ENCODE measurements at places on chromosomes 11 and 22.

DNA sequence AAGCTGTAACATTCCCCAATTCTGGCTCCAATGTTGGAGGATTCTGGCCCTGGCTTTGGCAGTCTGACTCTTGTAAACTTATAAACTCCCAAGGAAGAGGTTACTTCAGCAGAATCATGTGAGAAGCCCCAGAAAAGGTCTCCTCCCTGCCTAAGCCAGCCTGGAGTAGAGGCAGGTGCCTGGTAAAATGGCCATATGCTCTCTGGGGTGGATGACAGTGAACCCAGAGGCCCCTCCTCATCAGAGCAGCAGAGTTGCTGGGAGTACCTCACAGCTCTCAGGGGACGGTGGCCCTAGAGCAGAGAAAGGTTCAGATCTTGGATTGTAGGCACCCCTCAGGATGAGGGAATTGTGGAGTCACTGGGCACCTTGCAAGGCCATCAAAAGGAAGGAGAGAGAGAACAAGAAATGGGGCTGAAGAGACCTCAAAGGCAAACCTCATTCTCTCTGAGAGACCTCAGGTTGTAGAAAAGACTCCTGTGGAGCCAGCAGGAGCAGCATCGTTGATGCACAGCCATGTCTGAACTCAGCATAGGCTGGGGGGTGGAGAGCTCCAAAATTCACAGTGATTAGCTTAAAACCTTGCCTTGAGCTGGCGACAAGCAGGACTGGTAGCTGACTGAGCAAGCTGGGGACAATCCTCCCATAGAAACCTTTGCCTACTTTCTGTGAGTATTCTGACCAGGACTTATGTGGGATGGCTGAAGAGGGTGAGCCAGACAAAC is 4.9 kb upstream of the P2RY6 start:
- DNase-seq: no peak

GRCh38 chr11:110380836-110381622 is 48.7 kb upstream of the FDX1 start:
- DNase-seq: no peak

- no peak for DNase-seq
Measured at GRCh38 chr11:128718064-128718463, 24.2 kb downstream of the FLI1 start.

GRCh38 chr22:37019309-37020191 is at the start of the genes MPST and TST:
TSS of gene MPST (plus strand) at chr22:37019742. CDS start at chr22:37019837, 95 bp downstream.
TSS of gene TST (minus strand) at chr22:37019447. CDS start at chr22:37018732, 715 bp downstream.
- DNase-seq: no peak

- no peak for DNase-seq
Measured at GRCh38 chr11:38700111-38700510, 2102.1 kb upstream of the RAG2 start.

DNA sequence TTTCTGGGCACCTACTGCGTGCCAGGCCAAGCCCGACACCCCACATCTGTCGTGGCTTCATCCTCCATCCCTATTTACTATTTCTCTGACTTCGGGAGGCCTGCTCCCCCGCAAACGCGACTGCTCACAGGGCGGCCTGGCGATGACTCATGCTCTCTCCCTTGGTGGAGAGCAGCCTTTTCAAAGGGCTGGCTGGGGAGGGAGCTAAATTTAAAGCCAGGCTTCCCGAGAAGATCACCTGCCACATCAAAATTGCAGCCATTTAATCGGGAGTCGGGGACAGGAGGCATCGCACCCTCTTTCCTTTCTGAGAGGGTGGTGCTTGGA is 24.9 kb upstream of the SHISAL1 start:
- no peak for DNase-seq

- DNase-seq: no peak
Measured at GRCh38 chr11:105260976-105261375, 121.4 kb upstream of the CARD18 start.

GRCh38 chr11:19892387-19892786 is 179.8 kb downstream of the NAV2 start:
- no peak for DNase-seq

DNA sequence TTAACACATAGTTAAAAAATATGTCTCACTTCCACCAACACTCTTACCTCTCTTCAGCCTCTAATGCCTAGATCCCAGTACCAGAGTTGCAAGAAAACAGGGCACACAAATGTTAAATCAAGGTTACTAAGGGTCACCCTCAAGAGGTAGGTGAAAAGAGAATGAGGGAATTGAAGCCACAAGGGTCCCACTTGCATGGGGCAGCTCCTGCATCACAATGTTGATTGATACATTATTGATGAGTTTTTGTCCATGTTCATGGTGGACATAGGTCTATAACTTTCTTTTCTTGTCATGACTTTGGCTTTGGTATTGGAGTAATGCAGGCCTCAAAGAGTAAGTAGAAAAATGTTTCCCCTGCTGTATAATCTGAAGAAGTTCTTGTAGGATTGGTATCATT is 46.0 kb upstream of the IGLL5 start:
- DNase-seq: no peak

GRCh38 chr11:56750190-56750589 is 1.7 kb upstream of the OR9G4 start:
- DNase-seq: no peak

DNA sequence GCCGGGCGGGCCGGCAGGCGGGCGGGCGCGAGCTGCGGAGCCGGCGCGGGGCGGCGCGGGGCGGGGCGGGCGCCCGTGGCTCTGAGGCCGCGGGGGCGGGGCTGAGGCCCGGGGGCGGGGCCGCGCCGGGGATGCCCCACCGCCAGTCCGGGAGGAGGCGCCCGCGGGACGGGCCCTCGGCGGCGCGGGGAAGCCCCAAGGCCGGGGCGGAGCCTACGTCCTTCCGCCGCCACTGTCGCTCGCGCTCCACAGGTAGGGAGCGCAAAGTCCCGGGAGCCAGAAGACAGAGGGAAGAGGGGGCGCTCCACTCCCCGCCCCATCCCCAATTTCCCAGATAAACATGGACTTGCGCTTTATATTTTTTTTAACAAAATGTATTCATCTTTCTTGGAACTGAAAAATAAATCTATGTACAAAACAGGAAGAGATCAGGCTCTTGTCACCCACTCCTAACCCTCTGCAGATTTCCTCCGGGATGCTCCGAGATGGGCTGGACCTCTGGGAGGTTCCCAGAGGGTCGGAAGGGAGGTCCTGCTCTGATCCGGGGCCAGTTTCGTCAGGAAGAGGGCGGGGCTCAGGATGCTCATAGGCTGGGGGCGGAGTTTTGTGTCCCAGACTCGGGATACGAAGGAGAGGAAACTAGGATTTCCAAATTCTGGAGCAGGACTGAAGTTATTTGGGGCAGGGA is at the start of gene MAP4K2:
Gene MAP4K2 (minus strand): TSS at position 57 of the 688 bp plus-strand sequence. CDS start 65 bp downstream, outside the sequence.
- peak; percentile 83 for DNase-seq

- DNase-seq: no peak
Measured at GRCh38 chr11:75249704-75250103, 9.1 kb downstream of the TPBGL start.

GRCh38 chr22:19718456-19719049 is 4.2 kb downstream of the SEPTIN5 start:
- no peak for DNase-seq

- DNase-seq: no peak
Measured at GRCh38 chr11:5679811-5680210, 5.1 kb downstream of the TRIM5 start.

GRCh38 chr11:69921128-69922014 is 102.2 kb upstream of the FGF3 start:
- DNase-seq: no peak

GRCh38 chr11:18364495-18365073 is 29.8 kb upstream of the LDHA start:
- no peak for DNase-seq

GRCh38 chr22:47011131-47011858 is 248.8 kb downstream of the TBC1D22A start:
- no peak for DNase-seq

DNA sequence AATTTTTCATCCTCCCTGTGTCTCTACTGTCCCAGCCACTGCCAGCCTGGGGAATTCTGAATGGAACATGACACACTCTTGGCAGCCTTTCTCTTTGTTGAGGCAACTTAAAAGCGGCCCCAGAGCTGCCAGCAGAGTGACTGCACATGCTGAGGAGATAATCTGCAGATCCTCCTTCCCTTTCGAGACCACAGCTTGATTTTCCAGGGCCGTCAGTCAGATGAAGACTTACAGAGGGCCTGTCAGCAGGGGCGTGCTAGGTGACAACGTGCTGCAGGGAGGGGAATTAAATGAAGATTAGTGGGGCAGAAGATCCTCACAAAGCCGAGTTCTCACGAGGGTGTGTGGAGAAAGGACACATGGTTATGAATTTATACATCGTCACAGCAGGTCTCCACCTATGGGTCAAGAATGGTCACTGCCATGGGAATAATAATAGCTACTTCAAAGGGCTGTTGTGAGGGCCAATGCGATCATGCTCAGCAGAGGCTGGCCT is 193.5 kb upstream of the PITPNB start:
- no peak for DNase-seq

GRCh38 chr22:29348956-29349355 is 33.5 kb upstream of the RASL10A start:
- no peak for DNase-seq

GRCh38 chr11:1440496-1440895 is 46.1 kb downstream of the MOB2 start:
- no peak for DNase-seq

DNA sequence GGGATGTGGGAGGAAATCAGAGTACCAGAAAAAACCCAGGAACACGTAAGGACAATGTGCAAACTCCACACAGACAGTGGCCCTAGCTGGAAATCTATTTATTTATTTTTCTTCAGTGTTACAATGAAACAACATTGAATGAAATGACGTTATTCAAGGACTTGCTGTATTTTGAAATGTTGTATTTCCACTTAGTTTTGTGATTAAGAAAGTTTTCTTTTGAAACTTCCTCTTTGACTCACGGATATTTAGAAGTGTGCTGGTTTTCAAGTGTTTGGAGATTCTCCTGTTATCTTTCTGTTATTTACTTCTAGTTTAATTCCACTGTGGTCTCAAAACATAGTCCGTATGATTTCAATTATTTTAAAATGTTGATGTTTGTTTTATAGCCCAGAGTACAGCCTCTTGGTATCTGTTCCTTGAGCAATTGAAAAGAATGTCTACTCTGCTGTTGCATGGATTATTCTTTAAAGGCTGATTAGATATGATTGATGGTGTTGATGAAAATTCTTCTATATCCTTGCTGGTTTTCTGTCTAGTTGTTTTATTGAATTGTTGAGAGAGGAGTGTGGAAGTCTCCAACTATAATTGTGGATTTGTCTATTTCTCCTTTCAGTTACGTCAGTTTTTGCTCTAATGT is 141.0 kb downstream of the ARHGAP20 start:
- DNase-seq: no peak

DNA sequence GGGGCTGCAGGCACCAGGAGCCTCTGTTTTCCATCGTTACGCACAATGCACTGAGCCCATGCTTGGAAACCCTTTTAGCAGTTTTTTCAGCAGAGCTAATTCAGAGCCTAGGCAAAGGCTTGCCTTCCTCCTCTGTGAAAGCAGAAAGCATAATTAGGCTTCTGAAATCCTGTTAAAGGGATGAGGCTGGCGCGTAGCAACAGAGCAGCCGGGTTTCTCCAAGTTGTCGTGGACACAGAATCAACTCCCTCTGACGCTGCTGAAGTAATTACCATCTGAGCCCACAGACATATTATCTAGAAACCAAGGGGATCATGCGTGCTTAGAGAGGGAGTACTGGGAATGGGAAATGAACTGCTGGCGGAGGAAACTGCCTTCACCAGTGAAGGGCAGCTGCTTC is 85.4 kb downstream of the MYO18B start:
- DNase-seq: no peak

All from stimulated activated CD8-positive, alpha-beta memory T cell treated with anti-CD3 and anti-CD28 coated beads, Interleukin-15, amount 100 ng/mL, for 48 hours (primary cell).